Cortex of kidney (tissue), 1 donor: ENCODE measurements at places on chromosomes 6 and 20.

DNA sequence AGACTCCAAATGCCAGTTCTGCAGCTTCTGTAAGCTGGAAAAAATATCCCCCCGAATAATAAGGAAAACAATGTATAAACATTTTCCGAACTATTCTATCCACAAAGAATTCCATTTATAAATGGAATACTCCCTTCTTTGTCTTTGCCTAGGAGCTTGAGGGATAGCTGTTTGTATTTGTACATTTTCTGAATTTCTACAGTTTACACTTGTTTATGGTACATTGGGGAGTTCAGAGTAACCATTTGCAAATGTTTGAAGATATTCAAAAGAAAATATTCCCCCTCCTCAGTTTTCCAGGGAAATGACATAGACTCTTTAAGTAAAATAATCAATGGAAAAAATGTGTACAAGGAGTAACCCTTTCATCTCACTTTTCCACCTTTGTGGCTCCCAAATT, 149.6 kb downstream of the SOBP start:
- DNase-seq = no peak

GRCh38 chr6:139425780-139426179, 51.3 kb upstream of the CITED2 start:
- DNase-seq = no peak

- DNase-seq = no peak
Measured at GRCh38 chr6:164048840-164049516, 634.5 kb downstream of the QKI start.

- DNase-seq = no peak
Measured at GRCh38 chr20:18748987-18749386, 64.6 kb upstream of the SCP2D1 start.

DNA sequence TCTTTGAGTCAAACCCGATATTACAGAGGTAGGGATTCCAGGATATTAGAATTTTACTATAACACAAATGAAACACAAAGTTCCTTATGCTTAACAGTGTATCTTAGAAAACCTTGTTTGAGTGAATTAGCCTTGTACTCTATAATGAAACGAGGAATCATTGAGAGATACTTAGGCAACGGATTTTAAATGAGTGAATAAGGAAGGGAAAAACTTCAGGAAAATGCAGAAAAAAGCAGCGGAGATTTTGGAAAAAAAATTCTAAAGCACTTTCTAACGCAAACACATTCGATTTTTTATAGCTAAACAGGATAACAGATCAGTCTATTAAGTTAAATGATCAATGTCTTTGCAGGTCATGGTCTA, 137.3 kb downstream of the HFE start:
- DNase-seq = no peak

GRCh38 chr6:73375216-73375615, 5.5 kb upstream of the OOEP start:
- no peak for DNase-seq
